IMR-90 (cell line): ENCODE measurements at places on chromosomes 5 and 9. TPM values are rescaled to one million over a fixed set of nuclear protein-coding genes. Genes with fewer than 3 reads are reported as not detected.

DNA sequence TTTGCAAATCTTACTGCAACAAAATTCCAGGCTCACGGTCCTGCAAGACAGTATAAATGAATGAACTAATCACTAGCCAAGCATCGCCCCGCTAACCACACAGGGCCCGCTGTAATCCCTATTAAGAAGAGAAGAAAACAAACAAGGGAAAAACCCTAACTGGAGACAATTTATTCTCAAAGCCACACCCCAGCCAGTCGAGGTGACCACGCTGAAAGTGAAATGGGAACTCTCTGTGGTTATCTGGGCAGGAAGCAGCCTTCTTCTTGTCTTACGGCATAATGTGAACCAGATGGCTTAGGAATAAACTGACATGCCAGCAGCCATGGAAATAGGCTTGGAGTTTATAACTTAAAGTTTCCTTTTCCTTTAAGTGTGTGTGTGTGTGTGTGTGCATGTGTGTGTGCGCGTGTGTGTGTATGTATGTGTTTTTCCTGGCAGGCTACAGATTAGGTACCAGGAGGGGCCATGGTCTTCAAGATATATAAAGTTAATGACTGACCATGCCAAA, 120.2 kb downstream of the SEMA6A start:
- peak; percentile 92 for DNase-seq

DNA sequence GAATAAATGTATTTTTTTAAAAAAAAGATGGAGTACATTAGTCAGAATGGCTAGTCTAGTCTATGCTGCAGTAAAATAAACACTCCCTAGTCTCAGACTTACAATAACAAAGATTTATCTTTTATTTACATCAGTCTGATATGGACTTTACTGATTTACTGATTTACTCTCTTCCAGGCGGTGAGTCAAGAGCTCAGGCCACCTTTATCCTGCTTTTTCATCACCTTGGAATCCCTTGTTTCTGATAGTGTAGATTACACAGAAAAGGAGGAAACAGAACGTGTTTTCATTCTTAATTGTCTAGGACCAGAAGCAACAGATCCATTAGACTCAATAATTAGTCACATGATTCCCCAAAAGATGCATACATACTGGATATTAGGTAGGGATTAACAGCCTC, 290.1 kb upstream of the TRPC7 start:
- peak; percentile 42 for DNase-seq

GRCh38 chr5:163888366-163888765, 382.9 kb downstream of the MAT2B start:
- peak; percentile 30 for DNase-seq

DNA sequence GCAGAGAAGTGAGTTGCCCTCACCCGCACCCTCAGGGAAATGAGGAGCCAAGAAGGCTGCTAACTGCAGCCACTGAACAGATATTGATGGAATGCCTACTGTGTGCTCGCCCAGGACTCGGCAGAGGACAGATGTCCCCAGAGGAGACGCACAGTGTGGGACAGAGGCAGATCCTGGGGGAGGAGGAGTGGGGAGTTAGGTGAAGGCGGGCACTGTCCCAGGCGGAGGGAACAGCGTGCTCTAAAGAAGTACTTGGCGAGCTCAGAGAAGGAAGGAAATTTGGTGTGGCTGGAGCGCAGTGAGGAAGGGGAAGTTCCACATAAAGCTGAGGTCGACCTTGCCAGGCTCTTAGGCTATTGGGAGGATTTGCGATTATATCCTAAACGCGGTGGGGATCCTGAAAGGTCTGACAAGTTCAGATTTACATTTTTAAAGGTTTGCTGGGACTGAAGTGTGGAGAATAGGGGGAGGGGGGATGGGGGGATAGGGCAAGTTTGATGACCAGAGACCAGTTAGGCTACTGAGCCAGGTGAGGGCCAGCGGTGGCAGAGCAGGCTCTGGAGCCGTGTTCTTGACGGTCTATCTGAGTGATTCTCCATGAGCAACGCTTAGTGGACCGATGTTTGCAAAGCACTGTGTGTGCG, 23.6 kb upstream of the CERCAM start:
- DNase-seq, result no peak

- no peak for DNase-seq
Measured at GRCh38 chr5:172501708-172502320, 47.5 kb upstream of the SH3PXD2B start.

DNA sequence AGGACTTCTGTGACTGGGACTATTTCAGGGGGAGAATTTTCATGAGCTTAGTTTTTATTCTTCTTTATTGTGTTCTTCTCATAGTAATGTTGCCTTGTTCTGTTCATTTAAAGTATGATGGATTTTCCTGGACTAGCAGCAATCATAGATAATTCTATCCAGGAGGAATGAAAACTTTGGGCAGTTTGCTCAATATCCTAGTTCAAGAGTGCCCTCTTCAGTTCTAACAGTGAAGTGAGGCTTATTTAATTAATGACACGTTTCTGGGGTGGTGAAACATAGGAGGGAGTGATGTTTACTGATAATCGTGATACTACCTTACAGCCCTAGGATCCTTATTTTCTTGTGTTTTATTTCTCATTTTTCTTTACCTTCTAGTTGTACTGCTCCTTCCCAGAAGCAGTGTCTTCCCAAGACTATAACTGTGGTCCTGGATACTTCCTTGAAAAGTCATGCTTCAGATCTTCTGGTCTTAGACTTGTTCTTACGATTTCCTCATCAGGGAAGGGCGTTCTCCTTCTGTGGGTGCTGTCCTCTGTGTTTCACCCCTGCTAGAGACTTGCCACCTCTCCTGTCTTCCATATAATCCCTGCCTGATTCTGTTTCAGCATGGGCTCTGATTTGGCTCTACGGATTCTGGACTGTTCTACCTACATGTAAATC, 57.4 kb downstream of the CFAP95 start:
- peak; percentile 52 for DNase-seq

- no peak for DNase-seq
Measured at GRCh38 chr5:3214838-3215374, 380.7 kb upstream of the IRX1 start.

DNA sequence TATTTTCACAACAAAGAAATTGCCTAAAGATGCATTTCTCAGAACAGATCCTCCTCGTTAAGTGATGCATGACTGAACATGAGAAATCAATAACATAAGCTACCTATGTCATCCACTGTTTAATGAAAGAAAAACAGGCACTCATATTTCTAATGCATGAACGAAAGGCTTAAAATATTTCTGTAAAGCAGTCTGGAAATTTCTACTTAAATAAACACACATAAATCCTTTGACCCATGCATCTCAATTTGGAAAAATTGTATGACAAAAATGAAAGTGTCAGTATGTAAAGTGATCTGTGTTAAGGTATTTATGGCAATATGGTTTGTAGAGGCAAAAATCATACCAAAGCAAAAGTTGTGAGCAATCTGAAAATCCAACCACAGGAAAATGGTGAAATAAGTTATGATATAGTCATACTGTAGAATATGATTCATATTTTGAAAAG, 399.2 kb upstream of the GRAMD2B start:
- DNase-seq, result no peak

GRCh38 chr5:74903165-74903787, 37.1 kb upstream of the FAM169A start:
- DNase-seq, result no peak

DNA sequence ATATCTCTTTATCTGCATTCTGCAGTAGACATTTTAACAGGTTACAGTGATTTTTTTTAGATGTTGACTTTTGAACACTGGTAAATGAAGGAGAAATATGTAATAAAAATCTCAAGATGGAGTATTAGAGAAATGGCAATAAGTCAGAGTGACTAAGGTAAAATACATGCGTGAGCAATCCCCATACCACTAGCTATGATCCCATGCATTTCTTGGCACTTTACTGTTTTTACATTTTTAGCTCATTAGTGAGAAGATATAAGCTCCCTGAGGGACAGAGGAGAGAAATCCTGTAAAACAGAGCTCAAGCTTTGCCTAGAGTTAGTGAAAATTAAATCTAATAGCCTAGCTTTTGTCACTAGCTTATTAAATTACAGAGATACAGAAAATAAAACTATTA, 181.9 kb upstream of the TRPM3 start:
- peak; percentile 1 for DNase-seq

GRCh38 chr9:530681-531080, 310.8 kb upstream of the DMRT1 start:
- peak; percentile 2 for DNase-seq

- no peak for DNase-seq
Measured at GRCh38 chr9:136174779-136175615, 29.9 kb downstream of the LHX3 start.

AP3B1 gene
- 59.0 and 67.8 TPM in 2 replicates for total RNA-seq

XRCC4 gene
- total RNA-seq, result 4.7 and 11.7 TPM in 2 replicates

IER5L gene
- 12.5 and 14.4 TPM in 2 replicates for total RNA-seq

WNT8A gene
- total RNA-seq, result not detected in 2 replicates

FBP2 gene
- not detected in 2 replicates for total RNA-seq
